ENCODE measurements at places on chromosomes 12 and 14. TPM values are rescaled to one million over a fixed set of nuclear protein-coding genes. Genes with fewer than 3 reads are reported as not detected.

The OVCH1 gene
- polyA plus RNA-seq: 0.03 TPM

The KRT6C gene
- not detected for polyA plus RNA-seq

The TRIM9 gene
- polyA plus RNA-seq: not detected

The STAC3 gene
- polyA plus RNA-seq: 7.0 TPM

The TSPAN19 gene
- polyA plus RNA-seq: not detected

The OTX2 gene
- polyA plus RNA-seq: not detected

The ZC3H14 gene
- 27.1 TPM for polyA plus RNA-seq

The GLT8D2 gene
- not detected for polyA plus RNA-seq

The KRT77 gene
- polyA plus RNA-seq: not detected

The AVPR1A gene
- polyA plus RNA-seq: not detected

The KRT79 gene
- polyA plus RNA-seq: not detected

The SFSWAP gene
- 10.7 TPM for polyA plus RNA-seq

The ADAM21 gene
- polyA plus RNA-seq: not detected

The KIF5A gene
- not detected for polyA plus RNA-seq

The GSC gene
- not detected for polyA plus RNA-seq

The ADCY4 gene
- 0.70 TPM for polyA plus RNA-seq

The INSM2 gene
- not detected for polyA plus RNA-seq

The MSRB3 gene
- polyA plus RNA-seq: 1.0 TPM

The C12orf54 gene
- polyA plus RNA-seq: not detected

The LGR5 gene
- not detected for polyA plus RNA-seq

The NUBPL gene
- 0.28 TPM for polyA plus RNA-seq

The TUBA1A gene
- 1,779 TPM for polyA plus RNA-seq

The TOMM20L gene
- 0.33 TPM for polyA plus RNA-seq

The CD4 gene
- polyA plus RNA-seq: 269 TPM

The ASCL1 gene
- not detected for polyA plus RNA-seq

The KRT6A gene
- not detected for polyA plus RNA-seq

The SPIC gene
- not detected for polyA plus RNA-seq

The C12orf56 gene
- not detected for polyA plus RNA-seq

The RHOJ gene
- not detected for polyA plus RNA-seq

The NYNRIN gene
- polyA plus RNA-seq: 0.40 TPM

The CDCA4 gene
- 12.0 TPM for polyA plus RNA-seq

The KIF26A gene
- polyA plus RNA-seq: not detected

The RNASE7 gene
- polyA plus RNA-seq: not detected

The RNASE3 gene
- polyA plus RNA-seq: 8.4 TPM

The SLC11A2 gene
- polyA plus RNA-seq: 69.0 TPM

The IL31 gene
- polyA plus RNA-seq: not detected

The LRR1 gene
- polyA plus RNA-seq: 10.5 TPM

The SOX5 gene
- polyA plus RNA-seq: not detected

The FAM181A gene
- polyA plus RNA-seq: not detected

The FOXM1 gene
- polyA plus RNA-seq: not detected

The EGLN3 gene
- not detected for polyA plus RNA-seq

The NRIP2 gene
- polyA plus RNA-seq: 0.19 TPM

The ITGB7 gene
- polyA plus RNA-seq: 24.1 TPM

The CNTN1 gene
- polyA plus RNA-seq: not detected

The SLC4A8 gene
- polyA plus RNA-seq: 5.4 TPM

The KRT78 gene
- polyA plus RNA-seq: not detected

Measured in CD14-positive monocyte (primary cell).